ENCODE measurements at places on chromosomes 5 and 9. TPM values are rescaled to one million over a fixed set of nuclear protein-coding genes. Genes with fewer than 3 reads are reported as not detected.

DNA sequence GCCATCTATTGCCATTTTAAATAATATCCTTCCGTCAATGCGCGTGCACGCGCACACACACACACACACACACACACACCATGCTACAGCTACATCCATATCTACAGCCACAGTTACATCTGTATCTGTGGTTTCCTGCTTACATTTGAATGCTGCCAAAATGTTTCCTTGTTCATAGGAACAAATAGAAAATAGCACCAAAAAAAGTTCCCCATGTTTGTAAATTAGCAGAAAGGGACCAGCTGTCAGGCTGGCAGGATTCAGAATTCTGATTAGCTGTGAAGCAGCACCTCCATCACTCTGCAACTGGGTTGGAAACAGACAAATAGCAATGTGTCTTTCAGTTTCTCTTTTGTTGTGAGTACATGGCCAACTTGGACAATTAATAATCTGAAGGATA is 601.5 kb downstream of the IRX1 start:
- DNase-seq = no peak

DNA sequence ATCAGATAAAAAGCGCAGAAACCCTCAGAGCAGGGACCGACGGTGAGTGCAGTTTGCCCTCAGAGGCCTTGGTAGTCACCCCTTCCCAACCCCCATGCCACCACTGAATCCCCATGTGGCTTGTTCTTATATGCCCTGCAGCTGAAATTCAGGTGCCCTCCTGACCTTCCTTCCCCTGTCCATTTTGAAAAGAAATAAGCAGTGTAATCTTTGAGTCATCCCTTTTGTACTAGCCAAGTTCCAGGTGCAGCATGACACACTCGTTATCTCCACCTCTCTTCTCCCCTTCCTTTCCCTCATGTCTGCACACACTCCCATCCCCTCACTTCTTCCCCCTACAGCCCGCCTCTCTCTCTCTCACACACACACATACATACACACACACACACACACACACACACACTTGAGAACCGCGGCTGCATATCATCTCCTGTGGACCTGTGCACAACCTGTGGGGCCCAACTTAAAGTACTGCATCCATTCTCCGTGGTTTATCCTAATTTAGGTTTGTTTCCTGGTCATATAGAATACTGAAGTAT is 53.1 kb downstream of the SYK start:
- no peak for DNase-seq

- DNase-seq = no peak
Observed at GRCh38 chr5:125685771-125686170, 737.4 kb upstream of the GRAMD2B start.

DNA sequence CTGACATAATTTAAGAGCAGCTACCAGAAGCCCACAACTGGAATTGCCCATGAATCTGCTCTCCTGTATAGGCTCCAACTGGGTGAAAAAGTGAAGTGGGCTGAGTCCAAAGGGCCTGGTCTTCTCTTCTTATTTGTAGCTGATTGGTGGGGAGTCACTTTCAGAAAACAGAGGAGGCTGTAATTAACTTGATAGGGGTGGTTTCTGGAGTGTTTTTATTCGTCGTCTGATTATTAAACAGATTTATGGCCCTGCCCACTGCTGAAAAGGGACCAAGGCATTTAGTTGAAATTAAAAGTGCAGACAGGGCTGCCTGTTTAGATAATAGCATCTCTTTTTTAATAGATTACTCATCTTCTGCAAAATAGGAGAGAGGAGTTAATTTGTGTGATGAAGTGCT is 81.0 kb upstream of the SAP30L start:
- no peak for DNase-seq

GRCh38 chr5:36692791-36693763 is 86.7 kb downstream of the SLC1A3 start:
- no peak for DNase-seq

DNA sequence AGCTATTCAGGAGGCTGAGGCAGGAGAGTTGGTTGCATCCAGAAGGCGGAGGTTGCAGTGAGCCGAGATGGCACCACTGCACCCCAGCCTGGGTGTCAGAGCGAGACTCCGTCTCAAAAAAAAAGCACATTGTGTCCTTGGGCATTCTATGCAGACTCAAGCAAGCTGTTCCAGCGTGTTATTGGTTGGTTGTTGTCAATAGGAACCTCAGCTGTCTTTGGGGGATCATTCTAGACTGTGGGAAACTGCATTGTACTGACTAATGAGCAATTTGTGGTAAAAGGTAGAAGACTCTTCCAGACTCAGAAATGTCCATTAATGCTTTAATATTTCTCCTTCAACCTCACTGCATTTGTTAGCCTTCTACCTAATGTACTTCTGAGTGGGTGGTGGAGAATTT is 379.5 kb upstream of the GRAMD2B start:
- DNase-seq = no peak

- DNase-seq = no peak
Observed at GRCh38 chr5:35990520-35990919, 670 bp downstream of the UGT3A1 start.

GRCh38 chr5:132849347-132849746 is 16.9 kb downstream of the GDF9 start:
- no peak for DNase-seq

DNA sequence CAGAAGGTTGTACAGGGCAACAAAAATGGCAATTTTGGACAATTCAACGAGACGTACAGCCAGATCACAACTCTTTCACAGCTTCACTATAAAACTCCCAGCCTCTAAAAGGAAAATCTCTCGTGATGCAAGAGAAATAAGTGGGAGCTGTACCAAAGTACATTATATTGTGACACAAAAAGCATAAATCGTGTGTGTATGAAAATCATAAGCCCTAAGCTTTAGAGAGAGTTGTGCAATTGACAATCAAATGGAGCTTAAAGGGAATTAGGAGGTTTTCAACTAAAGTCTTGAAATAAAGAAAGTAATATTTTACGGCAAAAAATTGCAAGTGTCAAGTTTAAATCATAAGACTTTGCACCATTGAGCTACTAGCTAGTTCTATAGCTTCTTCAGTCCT is 194.8 kb upstream of the TBCA start:
- DNase-seq = no peak

GRCh38 chr5:10335711-10336470 is 17.6 kb upstream of the MARCHF6 start:
- no peak for DNase-seq

- DNase-seq = no peak
Observed at GRCh38 chr5:37725185-37725584, 114.7 kb downstream of the GDNF start.

MAMDC2 gene
- total RNA-seq = not detected

TEK gene
- total RNA-seq = not detected

Data from CD4-positive, alpha-beta T cell (primary cell).